Gastrocnemius medialis (tissue), 4 donors: ENCODE measurements at places on chromosomes 5 and 9. TPM values are rescaled to one million over a fixed set of nuclear protein-coding genes. Genes with fewer than 3 reads are reported as not detected.

Gene BRD9
- total RNA-seq, result 28.8 TPM

DNA sequence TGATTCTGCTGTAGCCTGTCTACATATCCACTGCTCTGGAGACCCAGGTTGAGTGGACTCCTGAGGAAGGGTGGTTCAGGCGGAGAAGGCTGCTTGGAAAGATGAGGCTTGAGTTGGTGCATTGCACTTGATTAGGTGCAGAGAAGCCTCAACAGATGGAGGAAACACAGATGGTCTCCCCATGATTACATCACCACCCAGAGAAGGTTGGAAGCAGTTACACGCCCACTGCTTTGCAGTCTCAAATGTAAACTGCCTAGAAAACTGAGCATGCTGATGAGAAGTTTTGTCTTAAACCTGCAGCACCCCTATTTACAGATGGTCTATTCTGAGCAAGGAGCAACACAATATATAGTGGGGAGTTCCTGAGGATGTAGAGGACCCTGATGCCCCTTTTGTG lies 266.6 kb downstream of the PIK3R1 start:
- DNase-seq, result no peak

GRCh38 chr9:131740898-131741297 lies 1.0 kb upstream of the RAPGEF1 start:
- peak; percentile 89 for DNase-seq

Gene SMIM27
- total RNA-seq, result 11.6 TPM

DNA sequence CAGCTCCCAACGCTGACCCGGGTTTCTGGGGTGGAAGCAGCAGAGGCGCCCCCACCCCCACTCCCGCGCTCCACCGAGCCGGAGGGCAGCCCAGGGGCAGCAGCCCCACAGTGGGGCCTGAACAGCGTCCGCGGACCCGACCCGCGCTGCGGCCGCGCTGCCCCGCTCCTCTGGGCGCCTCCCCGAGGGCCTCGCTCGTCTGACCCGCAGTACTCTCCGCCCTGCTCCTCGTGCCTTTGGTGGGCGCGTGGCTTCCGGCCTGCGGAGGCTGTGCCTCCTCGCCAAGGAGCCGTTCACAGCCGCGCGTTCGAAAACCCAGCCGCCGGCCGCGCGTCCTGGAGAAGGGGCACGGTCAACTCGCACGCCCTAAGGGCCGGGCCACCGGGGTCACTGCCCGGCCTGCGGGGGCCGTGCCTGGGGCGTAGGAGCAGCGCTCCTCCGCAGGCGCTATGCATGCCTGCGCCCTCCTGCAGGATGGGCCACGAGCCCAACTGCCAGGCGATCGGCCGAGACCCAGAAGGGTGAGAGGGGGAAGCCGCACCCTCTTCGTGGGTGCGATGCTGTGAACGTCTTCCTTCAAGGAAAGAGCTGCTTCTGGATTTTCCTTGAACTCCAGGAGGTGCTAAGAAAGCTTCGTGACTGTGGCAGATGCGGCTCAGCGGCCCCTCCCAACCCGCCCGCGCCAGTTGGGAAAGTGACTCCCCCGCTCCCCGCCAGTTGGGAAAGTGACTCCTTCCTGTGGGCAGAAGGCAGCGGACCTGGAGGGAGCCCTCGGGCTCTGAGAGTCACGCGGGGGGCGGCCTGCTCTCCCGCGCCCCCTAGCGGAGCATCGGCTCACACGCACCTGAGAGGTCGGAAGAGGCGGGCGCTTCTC lies 82.7 kb downstream of the HSD17B3 start:
- DNase-seq, result peak; percentile 18

DNA sequence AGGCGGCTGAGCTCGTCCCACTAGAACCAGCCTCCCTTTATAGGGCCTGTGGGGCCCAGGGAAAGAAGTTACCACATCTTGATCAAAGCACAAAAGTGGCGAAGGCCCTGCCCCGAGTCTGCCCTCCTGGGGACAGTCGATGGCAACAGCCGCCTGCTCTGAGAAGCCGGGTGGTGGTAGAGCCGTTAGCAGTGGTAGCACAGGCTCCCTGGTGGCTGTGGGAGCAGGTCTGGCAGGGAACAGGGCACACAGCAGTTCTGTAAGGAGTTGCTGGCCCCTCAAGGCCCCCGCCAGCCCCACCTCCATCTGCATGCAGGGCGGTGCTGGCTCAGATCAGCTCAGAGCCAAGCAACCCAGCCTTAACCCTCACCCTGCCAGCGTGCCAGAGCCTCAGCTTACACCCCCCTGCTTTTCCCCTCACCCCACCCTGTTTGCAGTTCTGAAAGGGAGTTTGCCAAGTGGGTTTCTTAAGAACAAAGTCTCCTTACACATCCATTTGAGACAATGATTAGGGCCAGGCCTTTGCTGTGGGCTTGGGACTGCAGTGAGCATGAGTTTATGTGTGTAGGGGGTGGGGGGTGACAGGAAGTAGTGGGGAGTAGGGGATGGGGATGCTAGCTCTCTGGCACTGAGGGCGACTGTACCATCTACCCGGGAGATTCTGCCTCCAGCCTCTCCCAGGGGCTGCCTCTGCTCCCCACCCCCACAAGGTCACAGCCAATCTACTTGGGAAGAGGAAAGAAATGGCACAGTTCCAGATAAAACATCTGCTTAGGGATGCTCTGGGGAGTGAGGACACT lies 11.8 kb downstream of the ACSL6 start:
- peak; percentile 6 for DNase-seq

DNA sequence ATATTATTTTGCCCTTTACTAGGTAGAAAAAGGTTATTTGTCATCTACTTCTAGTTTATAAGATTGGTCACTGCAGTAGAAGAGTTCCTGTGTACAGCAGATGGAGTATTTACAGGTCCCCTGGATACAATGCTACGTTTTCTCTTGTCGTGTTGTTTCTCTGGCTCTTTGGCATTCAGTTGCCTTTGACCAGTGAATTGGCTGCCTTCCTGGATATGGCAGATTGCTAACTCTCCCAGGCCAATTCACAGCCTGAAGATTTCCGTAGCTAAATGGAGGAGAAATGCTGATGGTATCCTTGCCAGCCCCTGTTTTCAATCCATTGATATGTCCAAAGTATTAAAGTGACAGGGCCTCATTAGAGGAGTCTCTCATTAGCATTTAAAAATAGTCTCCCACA lies 32.5 kb upstream of the GNAQ start:
- DNase-seq, result no peak

DNA sequence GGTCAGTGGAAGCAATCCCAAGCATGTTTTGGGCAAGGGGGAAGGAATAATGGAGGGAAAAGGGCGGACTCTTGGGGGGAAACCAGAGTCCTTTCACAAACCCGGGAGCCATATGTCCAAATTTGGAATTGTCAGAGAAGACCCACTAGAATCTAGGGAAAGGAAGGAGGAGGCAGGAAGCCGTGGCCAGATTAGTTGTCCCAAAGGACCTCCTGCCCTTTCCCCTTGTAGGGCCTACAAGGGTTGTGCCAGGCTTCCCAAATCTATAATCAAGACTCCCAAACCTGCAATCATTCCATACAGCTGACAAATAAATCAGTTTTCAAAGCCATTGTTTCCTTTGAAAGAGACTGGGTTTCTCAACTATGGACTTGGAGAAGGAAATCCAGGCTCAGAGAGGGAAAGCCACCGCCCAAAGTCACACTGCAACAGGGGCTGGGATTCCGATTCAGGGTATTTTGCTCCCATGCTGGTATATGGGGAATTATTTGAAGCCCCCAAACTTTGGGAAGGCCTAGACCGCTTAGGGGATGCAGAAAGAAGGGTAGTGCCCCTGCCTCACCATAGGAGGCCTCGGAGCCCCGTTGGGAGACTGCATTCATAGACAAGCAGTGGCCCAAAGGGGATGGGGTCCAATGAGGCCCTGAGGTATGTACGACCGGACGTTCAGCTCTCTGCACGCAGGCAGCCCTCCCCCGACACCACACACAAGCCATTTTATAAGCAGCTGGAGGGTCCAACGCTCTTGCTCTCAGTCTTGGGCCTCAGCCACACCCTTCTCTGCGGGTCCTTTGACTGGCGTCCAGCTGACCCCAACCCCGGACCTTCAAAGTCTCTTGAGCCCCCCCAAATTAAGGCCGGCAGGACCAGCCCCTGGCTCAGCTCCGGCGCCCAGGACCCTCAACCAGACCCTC lies 815 bp downstream of the ANXA6 start:
- no peak for DNase-seq

DNA sequence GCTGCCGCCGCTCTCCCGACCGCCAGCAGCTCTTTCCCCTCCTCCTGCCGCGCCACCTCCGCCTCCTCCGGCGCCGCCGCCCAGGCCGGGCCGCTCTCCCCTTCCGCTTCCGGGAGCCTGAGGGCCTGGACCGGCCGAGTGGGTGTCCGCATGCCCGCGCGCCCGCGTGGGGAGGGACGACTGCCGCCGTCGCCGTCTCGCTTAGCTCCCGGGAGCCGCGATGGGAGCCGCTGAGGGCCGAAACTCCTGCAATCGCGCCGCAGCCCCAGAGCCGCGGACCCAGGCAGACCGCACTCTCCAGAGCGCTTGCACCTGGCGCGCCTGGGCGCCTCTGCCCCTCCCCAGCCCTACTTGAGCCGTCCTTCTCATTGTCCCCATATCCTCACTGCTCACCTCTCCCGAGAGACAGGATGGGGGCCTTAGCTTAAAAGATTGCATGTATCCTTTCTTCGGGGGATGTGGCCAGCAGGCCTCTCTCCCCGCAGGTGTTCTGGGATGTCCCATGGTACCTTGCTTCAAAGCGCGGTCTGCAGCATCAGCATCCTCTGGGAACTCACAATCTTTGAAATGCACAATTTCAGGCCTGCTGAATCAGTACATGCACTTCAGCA lies at the start of gene ZDHHC21:
Gene ZDHHC21, minus strand, starts transcription at position 182 of the 611 bp plus-strand sequence. CDS start 19,092 bp downstream, outside the sequence.
- DNase-seq, result peak; percentile 33

GRCh38 chr5:62306323-62306895 lies 403 bp downstream of the KIF2A start:
- peak; percentile 11 for DNase-seq

DNA sequence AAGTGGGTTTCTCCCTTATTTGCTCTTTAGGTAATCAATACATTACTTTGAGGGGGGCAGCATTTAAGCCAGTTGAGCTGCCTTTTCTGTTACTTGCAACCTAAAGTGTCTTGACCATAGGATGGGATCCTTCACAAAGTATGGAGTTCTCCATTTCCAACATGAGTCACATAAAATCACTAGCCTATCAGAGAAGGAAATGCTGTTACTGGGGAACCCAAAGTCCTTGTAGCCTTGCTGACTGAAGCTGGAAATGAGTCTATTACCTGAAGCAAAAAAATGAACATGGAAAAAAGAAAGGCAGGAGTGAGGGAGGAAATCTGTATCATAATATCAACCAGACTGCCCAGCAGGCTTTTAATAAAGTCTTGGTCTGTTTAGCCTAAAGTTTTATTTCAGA lies 42.8 kb upstream of the SLIT3 start:
- no peak for DNase-seq

Gene CKMT2
- 677 TPM for total RNA-seq

GRCh38 chr5:97422678-97423077 lies 239.6 kb upstream of the RIOK2 start:
- no peak for DNase-seq

- DNase-seq, result peak; percentile 52
Measured at GRCh38 chr9:126331964-126332748, 5.5 kb downstream of the MVB12B start.

GRCh38 chr5:83914199-83914598 lies 193.5 kb upstream of the HAPLN1 start:
- DNase-seq, result no peak

GRCh38 chr5:36662291-36662851 lies 56.0 kb downstream of the SLC1A3 start:
- DNase-seq, result no peak

DNA sequence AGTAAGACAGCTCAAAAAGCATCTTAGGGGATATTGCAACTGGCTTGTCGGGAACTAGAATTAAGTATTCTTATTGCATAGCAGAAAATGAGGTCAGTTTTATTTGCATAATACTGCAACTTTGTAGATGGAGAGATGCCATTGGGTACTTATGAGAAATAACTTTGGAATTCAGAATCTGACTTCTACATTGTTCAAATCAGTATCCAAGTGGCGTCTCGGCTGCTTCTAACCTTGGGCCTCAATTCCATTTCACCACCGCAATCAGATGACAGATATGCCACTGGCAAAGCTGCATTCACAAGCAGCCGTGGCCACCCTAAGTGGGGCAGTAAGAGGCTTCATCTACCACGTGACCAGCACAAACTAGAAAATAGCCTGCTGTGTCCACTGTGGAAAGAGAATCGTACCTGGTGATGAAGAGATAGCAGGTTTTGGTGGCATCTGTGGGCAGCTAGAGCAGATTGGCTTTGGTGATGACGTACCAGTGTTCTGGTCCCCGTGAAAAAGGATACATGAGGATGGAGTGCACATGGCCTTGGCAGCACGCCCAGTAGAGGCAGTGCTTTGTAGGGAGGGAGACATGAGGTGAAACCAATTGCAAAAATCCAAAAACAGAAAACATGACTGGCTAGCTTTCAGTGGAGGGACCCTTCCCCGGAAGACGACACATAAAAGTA lies 116.6 kb downstream of the KLHL3 start:
- DNase-seq, result peak; percentile 69

DNA sequence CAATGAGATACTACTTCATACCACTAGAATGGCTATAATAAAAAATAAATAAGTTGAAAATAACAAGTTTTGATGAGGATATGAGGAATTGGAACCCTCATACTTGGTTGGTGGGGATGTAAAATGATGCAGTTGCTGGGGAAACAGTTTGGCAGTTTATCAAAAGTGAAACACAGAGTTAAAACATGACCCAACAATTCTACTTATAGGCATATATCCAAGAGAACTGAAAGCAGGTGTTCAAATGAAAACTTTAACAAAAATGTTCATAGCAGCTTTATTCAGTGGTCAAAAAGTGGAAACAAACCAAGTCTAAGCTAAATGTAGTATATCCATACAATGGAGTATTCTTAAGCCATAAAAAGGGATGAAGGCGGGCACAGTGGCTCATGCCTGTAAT lies 13.1 kb upstream of the LHFPL2 start:
- DNase-seq, result no peak

GRCh38 chr9:86547571-86547970 lies 193.4 kb upstream of the TUT7 start:
- no peak for DNase-seq

Gene LEAP2
- 0.52 TPM for total RNA-seq

Gene MSH3
- 6.3 TPM for total RNA-seq

GRCh38 chr5:114097570-114097969 lies 264.3 kb upstream of the KCNN2 start:
- DNase-seq, result no peak

- no peak for DNase-seq
Measured at GRCh38 chr5:89105171-89105695, 222.2 kb upstream of the MEF2C start.

Gene CDC23
- 10.9 TPM for total RNA-seq

Gene NEUROG1
- not detected for total RNA-seq

- no peak for DNase-seq
Measured at GRCh38 chr5:27854243-27854852, 816.0 kb upstream of the CDH9 start.

Gene STKLD1
- 1.1 TPM for total RNA-seq

DNA sequence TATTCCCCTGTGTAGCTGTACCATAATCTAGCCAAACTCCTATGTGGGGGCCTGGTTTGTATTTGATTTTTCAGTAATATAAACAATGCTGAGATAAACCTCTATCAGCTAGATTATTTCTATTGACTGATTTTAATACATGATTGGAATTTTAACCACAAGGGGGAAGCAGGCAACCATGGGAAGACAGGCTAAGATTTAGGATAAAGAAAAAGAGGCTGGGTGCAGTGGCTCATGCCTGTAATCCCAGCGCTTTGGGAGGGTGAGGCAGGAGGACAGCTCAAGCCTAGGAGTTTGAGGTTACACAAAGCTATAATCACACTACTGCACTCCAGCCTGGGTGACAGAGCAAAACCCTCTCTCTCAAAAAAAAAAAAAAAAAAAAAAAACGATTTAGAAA lies 18.1 kb upstream of the GPX3 start:
- no peak for DNase-seq

Gene PCDHGC3
- 14.1 TPM for total RNA-seq
